ENCODE measurements at places on chromosomes 1 and 21.
A peak's percentile ranks its signal among the peaks of the same experiment; 100 is the strongest.

DNA sequence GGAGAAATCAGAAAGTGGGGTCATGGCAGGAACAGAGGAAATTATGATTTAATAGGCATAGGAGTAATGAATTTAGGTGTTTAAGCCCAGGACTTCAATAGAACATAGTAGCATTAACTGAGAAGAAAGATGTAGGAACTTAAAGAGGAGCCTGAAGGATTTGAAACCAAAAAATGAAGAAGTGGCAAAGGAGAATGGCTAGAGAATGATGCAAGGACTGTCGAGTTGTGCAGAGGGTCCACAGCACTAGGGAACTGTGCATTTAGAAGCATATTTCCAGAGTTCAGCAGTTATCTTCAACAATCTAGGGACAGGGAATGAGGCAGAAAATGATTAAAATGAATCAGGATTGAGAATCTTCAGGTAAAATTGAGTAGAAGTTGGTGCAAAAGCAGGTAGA lies 328.1 kb upstream of the LYPLAL1 start:
- no peaks in the 10 kb centered on the region for H3K36me3 ChIP-seq
- no peaks in the 10 kb centered on the region for H3K27me3 ChIP-seq
- no peak overlapping the region for H3K27ac ChIP-seq
- DNase-seq: no peak
- peaks cover 5% of the 10 kb centered on the region for H3K4me1 ChIP-seq
- H3K4me3 ChIP-seq: no peak overlapping the region

DNA sequence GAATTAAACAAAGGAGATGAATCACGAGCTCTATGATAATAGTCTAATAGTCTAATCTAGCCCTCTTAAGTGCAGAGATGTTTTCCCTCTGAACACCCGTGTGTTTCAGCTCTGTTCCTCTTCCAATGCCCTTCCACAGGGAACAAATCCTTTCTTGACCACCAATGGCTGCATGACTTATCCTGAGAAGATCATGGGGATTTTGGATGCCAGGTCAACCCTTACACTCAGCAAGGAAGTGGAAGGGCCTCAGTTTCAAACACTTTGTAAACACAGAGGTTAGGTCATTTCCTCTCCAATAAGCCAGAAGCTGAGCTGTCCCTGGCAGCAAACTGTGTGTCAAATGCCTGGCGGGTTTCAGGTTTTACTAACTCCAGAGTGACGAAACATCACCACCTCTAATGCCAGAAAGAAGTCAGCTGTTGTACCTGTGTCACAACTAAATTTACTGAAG lies 200.0 kb downstream of the GABPA start:
- H3K27ac ChIP-seq: peak overlapping the region; percentile 62
- no peak overlapping the region for H3K4me3 ChIP-seq
- no peak for DNase-seq
- peaks cover 54% of the 10 kb centered on the region for H3K4me1 ChIP-seq
- H3K27me3 ChIP-seq: no peaks in the 10 kb centered on the region
- peaks cover 4% of the 10 kb centered on the region for H3K36me3 ChIP-seq

DNA sequence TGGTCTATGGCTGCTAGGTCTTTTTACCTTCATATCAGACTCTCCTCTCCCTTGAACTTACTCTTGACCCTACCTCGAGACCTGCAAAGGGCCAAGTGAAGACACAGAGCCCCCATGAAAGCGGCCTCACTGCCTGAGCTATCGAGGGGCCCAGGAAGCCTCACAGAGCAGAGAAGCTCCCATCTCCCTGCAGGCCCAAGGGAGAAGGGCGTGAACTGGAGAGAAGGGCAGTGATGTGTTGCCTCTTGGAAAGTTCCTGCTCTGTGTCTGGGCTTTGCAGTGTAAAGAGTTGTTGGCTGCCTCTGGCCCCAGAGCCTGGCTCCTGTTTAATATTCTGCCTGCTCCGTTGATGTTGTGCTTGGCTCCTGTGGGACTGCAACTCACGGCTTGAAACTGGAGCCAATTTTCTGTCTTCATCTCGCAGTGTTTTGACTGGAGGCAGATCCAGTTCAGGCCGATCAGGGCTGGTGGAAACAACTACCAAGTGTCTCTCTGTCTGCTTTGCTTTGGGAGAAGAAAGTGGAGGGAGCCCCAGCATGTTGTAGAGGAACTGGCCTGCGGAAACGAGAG lies 4.3 kb downstream of the SERTAD4 start:
- no peak for DNase-seq
- H3K27me3 ChIP-seq: no peaks in the 10 kb centered on the region
- H3K27ac ChIP-seq: peak overlapping the region; percentile 85
- peaks cover 88% of the 10 kb centered on the region for H3K4me1 ChIP-seq
- H3K36me3 ChIP-seq: no peaks in the 10 kb centered on the region
- no peak overlapping the region for H3K4me3 ChIP-seq

DNA sequence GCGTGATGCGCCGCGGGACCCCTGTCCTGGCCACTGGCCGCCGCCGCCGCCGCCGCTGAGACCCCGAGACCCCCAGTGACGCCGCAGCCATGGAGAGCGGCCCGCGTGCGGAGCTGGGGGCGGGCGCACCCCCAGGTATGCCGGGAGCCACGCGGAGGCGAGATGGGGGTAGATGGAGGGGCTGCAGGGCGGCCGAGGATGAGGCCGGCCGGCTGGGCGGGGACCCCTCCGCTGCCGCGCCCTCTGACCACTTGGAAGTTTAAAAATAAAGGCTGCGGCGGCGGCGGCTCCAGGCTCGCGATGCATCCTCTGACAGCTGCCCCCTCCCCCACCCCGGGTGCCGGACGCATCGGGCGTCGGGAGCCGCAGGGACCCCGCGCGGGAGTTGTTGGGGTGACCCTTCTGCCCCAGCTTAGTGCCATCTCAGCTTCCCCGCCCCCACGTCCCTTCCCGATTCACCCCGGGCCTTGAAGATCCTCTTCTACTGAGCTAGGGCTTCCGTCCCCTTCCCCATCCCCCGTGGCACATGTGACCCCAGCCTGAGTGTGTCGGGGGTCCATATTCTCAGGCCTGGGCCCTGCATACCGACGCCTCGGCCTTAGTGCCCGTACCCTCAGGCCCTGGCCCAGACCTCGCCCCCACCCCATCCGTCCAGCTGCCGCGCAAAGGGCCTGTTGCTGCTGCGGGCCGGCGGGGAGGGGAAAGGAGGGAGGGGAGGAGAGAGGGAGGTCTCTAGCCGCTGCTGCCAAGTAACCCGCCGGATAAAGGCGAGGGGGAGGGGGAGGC lies 562 bp downstream of the MAP7D1 start:
- no peaks in the 10 kb centered on the region for H3K36me3 ChIP-seq
- peak overlapping the region; percentile 98 for H3K27ac ChIP-seq
- H3K27me3 ChIP-seq: no peaks in the 10 kb centered on the region
- H3K4me3 ChIP-seq: peak overlapping the region; percentile 98
- no peak for DNase-seq

DNA sequence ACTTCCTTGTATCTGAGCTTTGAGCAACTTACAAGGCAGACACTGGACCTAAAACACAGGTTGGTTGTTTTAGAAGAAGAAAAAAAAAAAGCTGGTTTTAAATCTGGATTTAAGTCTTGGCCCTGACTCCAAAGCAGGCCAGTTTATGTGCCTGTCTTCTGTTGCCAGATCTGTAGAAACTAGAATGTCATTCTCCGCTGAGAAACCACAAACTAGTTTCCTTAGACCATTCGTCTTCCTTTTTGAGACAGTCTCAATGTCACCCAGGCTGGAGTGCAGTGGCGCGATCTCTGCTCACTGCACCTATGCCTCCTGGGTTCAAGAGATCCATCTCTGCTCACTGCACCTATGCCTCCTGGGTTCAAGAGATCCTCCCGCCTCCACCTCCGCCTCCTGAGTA lies 33.9 kb downstream of the APP start:
- no peaks in the 10 kb centered on the region for H3K36me3 ChIP-seq
- H3K4me3 ChIP-seq: no peak overlapping the region
- H3K27me3 ChIP-seq: no peaks in the 10 kb centered on the region
- no peak for DNase-seq
- no peak overlapping the region for H3K27ac ChIP-seq

DNA sequence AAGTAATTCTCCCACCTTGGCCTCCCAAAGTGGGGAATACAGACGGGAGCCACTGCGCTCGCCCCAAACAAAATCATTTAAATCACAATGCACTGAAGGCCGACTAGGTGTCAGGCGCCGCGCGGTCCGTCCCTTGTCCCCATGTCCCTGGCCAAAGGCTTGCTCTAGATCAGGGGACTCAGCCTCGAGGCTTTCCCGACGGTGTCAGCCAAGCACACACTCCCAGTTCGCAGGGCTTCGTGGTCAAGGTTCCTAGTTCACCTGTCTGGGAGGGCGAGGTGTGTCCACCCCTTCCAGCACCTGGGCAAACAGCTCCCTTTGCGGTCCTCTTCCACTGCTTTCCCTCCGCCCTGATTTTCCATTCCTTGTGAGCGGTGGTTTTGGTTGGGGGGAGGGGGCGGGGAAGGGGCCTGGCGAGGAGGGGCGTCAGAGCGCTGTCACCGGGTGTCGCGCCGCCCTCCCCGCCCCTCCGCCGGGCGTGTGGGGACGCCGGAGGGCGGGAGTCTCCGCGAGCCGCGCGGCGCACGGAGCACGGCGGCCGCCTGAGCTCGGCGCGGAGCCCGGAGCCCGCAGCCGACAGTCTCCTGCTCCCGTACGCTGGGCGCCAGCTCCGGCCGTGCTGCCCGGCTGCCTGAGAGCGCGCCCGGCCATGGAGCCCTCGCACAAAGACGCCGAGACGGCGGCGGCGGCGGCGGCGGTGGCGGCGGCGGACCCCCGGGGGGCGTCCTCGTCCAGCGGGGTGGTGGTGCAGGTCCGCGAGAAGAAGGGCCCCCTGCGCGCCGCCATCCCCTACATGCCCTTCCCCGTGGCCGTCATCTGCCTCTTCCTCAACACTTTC lies at the start of gene STUM:
STUM (plus strand) TSS at position 509 of the 838 bp plus-strand sequence; CDS start at position 650, 141 bp downstream.
- H3K36me3 ChIP-seq: no peaks in the 10 kb centered on the region
- peak within 1 kb of the TSS; percentile 82 for H3K27ac ChIP-seq
- H3K27me3 ChIP-seq: peaks cover 13% of the 10 kb centered on the region

- no peak for DNase-seq
- H3K27me3 ChIP-seq: no peaks in the 10 kb centered on the region
- no peak overlapping the region for H3K27ac ChIP-seq
- H3K36me3 ChIP-seq: peaks cover 27% of the 10 kb centered on the region
- peaks cover 8% of the 10 kb centered on the region for H3K4me1 ChIP-seq
- H3K4me3 ChIP-seq: no peak overlapping the region
Measured at GRCh38 chr1:154546264-154547063, 12.0 kb downstream of the UBE2Q1 start.

GRCh38 chr1:219639876-219640577 lies 27.1 kb upstream of the ZC3H11B start:
- H3K4me1 ChIP-seq: peaks cover 8% of the 10 kb centered on the region
- no peak overlapping the region for H3K27ac ChIP-seq
- H3K27me3 ChIP-seq: no peaks in the 10 kb centered on the region
- H3K36me3 ChIP-seq: no peaks in the 10 kb centered on the region
- no peak for DNase-seq
